ENCODE measurements at places on chromosomes 2 and 18.

DNA sequence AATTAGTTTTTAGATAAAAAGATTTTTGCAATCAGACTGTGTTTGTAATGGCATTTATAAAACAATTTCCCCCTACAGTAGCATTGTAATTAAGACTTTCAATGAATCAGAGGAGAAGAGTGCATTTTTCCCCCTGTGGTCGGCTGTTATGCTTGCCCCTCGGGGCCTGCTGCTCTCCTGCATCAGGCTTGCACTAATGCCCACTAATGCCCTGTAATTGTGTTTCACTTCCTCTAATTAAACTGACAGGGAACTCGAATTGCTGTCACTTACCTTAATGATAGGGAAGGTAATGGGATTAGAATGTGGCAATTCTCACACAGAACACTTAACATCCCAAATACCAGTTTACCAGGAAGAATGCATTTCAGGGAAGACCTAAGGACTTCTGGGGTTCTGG, 61.2 kb upstream of the LRRTM1 start:
- DNase-seq = no peak

GRCh38 chr18:46424898-46425297, 232.1 kb downstream of the LOXHD1 start:
- no peak for DNase-seq

DNA sequence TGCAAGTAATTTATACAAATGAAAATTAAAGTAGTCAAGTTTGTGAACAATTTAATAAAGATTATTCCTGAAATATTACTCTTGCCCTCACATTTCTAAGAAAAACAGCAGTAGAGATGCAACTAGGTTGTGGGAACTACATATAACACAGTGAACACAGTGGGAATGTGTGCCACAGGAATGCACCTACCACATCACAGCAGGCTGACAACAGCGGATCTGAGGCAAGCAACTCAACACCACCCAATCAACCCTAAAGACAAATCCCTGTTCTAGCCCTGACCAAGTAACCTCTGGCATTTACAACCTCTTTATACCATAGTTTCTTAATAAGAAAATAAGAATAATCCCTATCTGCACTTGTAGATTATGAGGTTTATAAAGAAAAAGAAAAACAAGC, 23.4 kb downstream of the MBOAT2 start:
- DNase-seq = no peak

GRCh38 chr2:25669520-25669919, 3.9 kb downstream of the DTNB start:
- no peak for DNase-seq

GRCh38 chr18:77658751-77659448, 409.3 kb downstream of the GALR1 start:
- no peak for DNase-seq

DNA sequence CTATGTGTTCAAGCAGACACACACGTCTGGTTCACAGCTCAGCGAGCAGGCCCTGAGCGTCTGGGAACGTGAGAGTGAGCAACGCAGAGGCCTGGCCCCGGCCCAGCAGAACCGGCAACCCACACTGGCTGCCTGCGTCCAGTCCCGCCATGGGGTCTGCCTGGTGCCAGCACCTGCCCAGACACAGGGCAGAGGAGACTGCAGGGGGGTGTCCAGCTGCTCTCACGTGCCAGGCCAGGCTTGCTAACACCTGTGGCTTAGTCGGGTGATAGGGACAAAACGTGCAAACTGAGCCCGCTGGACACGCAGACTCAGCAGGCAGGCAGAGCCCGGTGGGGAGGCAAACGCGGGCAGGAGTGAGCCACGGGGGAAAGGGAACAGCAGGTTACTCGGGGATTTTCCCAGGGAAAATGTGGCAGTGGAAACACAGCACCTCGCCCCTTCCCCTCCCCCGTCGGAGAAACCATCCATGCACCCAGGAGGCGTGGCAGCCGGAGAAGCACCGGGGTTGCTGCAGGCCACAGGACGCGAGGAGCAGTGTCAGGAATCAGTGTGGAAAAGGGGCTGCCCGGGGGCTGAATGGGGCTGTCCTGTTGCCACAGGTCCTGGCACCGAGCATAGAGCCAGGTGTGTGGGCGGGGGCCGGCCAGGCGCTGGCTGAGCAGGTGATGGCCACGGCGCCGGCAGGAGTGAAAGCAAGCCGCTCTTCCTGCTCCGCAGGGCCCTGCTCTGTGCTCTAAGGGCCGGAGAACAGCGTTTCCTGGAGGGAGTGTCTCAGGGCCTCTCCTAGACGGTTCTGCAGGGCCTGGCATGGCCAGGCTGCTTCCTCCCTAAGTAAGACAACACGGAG, 154.7 kb downstream of the HDAC4 start:
- no peak for DNase-seq

DNA sequence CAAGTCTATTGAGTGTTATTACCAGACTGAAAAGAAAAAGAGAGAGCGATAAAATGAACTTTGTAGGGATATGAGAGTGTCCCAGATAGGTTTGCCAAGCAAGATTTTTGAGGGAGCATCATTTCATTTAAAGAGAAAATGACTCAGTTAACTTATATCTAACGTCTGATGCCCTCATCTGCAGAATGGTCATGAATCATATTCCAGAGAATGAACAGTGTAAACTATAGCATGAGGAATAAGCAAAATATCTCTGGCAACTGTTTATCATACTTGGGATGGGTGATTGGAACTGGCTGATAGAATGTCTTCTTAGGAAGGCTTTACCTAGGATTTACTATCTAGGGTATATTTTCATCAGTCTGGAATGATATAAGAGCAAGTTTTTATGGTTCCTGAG, 289.4 kb downstream of the CMPK2 start:
- no peak for DNase-seq

GRCh38 chr2:58686776-58687175, 445.7 kb upstream of the FANCL start:
- no peak for DNase-seq

- DNase-seq = no peak
Measured at GRCh38 chr2:119996148-119996547, 16.7 kb upstream of the EPB41L5 start.
